ENCODE measurements at places on chromosomes 7 and 10.

- no peak for DNase-seq
These were observed 82.4 kb downstream of the SRPK2 start for GRCh38 chr7:105306298-105306748.

DNA sequence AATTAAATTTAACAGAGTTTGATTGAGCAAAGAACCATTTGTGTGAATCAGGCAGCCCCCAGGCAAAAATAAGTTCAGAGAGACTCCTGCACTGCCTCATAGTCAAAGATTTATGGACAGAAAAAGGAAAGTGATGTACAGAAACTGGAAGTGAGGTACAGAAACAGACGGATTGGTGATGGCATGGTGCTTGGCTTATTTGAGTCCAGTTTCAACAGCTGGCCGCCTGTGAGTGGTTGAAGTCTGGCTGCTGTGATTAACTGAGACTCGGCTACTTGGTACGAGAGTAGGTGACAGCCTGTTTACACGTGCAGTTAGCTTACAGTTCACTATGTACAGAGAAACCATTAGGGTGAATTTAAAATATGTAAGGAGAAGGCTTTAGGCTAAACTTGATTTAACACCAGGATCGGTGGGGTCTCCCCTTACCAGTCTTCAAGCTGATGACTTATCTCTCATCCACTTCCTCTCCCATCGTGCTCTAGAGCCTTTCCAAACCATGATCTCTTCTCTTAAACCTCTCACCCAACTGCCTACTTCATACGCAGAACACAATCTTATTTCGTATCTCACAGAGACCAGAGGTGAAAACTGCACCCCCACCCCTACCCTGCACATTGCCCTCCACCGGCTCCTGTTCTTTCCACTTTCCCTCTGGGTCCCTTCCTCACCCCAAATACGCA, 5.0 kb upstream of the MSMB start:
- no peak for DNase-seq

GRCh38 chr10:22607261-22607660, 107.1 kb downstream of the PIP4K2A start:
- no peak for DNase-seq

GRCh38 chr10:93436591-93437085, 45.5 kb downstream of the MYOF start:
- peak; percentile 79 for DNase-seq

DNA sequence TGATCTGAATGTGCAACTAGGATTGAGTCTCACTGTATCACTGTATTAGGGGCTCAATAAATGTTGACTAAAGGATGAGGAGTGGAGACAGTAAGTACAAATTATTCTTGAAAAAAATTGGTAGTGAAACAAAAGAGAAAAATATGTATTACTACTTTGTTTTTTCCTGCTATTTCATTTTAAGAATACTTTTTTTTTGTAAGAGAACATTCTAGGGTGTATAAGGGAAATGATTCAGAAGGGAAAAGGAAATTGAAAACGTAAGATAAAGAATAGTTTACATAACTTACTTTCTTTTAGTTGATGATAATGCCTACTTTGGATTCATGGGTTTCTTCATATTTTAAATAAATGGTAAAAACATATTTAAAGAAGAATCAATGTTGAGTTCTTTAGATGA, 9.6 kb downstream of the CAPZA2 start:
- DNase-seq: no peak

GRCh38 chr10:74213571-74214162, 62.6 kb downstream of the ADK start:
- DNase-seq: peak; percentile 24

DNA sequence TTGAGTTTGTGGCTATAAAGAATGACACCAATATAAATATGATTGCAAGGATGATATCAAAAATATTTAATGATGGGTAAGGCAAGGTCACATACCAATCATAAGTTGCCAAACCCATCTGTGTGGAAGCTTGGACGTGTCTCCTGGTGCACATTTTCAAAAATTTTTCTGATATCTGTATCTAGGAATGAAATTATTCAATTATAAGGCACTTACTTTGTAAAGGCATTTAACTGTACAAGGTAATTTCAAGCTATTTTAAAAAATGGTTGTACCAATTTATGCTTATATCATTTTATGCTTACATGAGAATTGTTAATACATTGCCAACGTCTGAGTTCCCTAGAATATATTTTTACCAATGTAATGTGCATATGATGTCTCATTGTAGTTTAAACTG, 306.4 kb upstream of the CACNA2D1 start:
- DNase-seq: no peak

- DNase-seq: no peak
These were observed 550.0 kb downstream of the MDFIC start for GRCh38 chr7:115471891-115472290.
